ENCODE measurements at places on chromosomes 7 and 10. TPM values are rescaled to one million over a fixed set of nuclear protein-coding genes. Genes with fewer than 3 reads are reported as not detected.

The TMEM236 gene
- total RNA-seq = 0.09 TPM

The AGAP5 gene
- total RNA-seq = 2.9 TPM

The DENND2A gene
- total RNA-seq = 10.8 TPM

The CTNNA3 gene
- total RNA-seq = not detected

The SHTN1 gene
- 9.2 TPM for total RNA-seq

The CRPPA gene
- total RNA-seq = 3.2 TPM

The HOXA2 gene
- 0.16 TPM for total RNA-seq

The MICALL2 gene
- 28.9 TPM for total RNA-seq

The CPA1 gene
- 0.45 TPM for total RNA-seq

The MYPN gene
- total RNA-seq = 1.7 TPM

The ZNF853 gene
- 1.6 TPM for total RNA-seq

- no peak for DNase-seq
Measured at GRCh38 chr7:100865938-100866728, 1.1 kb upstream of the TRIP6 start.

- DNase-seq = no peak
Measured at GRCh38 chr10:102195296-102195870, 30.7 kb upstream of the ELOVL3 start.

DNA sequence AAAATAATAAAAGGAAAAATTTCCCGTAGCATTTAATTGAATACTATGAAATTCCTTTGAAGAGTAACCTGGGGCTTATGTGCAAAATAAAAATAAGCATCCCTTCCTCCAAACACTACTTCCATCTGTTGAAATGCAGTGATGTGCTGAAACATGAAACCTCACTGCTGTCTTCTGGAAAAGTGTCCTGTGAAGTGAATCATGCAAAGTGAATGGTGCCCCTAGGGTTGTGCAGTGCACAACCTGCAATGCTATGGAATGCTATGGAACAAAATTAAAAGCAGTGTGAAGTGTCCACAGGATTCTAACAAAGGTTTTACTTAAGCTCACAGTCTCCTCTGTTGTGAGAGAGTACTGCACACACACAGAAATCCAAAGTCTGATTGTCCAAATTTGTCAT is 480.9 kb downstream of the ETV1 start:
- no peak for DNase-seq

GRCh38 chr7:8060241-8060640 is 91.6 kb downstream of the GLCCI1 start:
- DNase-seq = no peak

- DNase-seq = no peak
Measured at GRCh38 chr10:131891196-131891928, 9.4 kb upstream of the PPP2R2D start.

GRCh38 chr10:46297406-46298204 is 10.8 kb downstream of the ANTXRL start:
- DNase-seq = no peak

GRCh38 chr7:88969167-88969566 is 173.6 kb upstream of the TEX47 start:
- DNase-seq = no peak

GRCh38 chr7:100763556-100764140 is 30.3 kb downstream of the ZAN start:
- DNase-seq = no peak

DNA sequence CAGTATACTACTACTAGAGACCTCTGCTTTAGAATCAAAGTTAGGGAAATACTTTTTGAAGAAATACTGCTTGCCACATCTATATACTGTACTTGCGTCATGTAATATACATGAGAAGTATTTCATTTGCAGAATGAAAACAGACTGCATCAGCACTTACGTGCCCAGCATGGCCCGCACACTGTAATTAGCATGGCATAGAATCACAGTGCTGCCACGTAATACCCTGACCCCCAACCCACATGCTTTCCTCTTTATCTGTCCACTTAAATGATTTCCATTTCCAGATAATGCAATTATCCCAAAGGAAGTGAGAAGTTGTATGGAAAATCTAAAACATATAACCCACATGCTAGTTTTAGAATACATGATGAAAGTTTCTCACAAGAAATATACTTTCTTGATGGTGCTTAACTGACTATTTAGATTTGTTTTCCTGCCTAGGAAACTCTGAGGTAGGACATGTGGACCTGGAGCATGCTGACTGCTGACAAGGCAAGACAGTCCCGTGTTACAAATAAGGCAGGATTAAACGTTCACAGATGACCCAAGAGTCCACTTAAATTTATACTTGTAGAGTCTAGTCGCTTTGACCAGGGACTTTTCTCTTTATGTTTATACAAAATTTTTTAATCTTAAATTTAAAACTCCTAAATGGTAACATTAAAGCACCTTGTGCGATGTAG is 12.6 kb downstream of the USP6NL start:
- no peak for DNase-seq

DNA sequence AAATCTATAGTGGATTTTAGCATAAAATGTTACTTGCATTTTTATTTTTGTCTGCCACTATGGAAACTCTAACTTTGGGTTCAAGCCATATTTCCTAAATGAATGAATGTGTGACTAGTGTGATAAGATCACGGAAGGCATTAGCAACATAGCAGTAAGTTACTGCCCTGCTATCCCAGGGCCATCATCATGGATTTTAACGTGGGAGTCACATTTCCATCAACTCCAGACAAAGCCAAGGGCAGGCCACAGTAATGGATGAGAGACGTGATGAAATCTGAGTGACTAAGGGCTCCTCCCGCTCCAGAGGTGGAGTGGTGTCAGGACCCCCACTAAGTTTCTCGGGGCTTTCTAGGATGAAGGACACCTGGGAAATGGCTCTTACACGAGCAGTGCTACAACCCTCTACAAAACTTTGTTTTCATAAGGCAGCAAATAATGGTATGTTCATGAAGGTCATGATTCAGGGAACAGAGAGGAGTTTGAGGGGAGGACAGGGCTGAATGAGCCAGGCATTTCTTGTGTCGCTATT is 34.3 kb downstream of the C10orf120 start:
- no peak for DNase-seq

GRCh38 chr10:71641986-71642385 is 77.6 kb downstream of the C10orf105 start:
- DNase-seq = no peak

DNA sequence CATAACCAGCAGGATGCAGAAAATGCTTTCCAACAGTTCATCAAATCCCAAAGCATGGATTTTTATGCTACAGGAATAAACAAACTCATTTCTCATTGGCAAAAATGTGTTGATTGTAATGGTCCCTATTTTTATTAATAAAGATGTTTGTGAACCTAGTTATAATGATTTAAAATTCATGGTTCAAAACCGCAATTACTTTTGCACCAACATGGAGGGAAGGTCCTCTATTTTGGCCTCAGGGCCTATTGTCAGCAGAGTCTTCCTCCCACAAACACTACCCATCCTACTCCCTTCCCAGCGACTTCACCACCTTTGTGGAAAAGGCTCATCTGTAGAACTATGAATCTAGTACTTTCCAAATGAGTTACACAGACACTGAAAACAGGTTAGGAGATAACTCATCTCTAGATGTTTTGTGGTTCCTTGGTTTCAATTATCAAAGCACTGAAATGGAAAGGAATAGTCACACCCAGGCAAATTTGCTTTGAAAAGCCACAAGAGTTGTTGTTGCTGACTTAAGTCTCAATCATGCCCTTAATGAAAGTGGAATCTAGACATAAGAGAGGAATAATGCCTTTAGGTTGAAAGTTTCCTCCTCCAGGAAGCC is 59.4 kb upstream of the FRMD4A start:
- no peak for DNase-seq

DNA sequence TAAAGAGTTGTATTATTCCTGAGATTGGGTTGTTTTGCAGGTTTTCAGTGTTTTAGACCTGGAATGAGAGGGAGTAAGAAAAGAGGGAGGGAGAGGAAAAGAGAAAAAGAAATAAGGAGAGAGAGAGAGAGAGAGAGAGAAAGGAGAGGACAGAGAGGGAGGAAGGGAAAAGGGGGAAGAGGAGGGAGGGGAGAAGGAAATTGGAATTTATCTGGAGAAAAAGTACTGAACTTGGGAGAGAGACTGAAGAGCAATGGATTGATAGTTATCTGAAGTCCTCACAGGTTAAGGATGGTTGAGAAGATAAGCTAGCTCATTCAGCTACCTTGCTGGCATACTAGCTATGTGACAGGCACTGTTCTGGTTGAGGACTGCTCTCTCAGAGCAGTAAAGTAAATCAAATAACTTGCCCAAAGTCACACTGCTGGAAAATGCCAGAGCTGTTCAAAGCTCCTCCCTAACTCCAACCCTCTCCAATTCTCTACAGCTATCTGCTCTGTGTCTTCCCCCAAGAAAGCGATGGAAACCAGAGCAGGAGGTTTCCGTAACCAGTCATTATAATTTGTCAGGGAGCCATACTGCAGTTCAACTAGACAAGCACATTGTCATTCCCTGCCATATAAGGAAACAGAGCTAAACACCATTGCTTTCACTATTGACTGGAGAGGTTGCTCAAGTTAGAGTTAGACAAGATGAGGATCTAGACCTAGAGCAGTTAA is 10.7 kb downstream of the CALD1 start:
- DNase-seq = peak; percentile 93

DNA sequence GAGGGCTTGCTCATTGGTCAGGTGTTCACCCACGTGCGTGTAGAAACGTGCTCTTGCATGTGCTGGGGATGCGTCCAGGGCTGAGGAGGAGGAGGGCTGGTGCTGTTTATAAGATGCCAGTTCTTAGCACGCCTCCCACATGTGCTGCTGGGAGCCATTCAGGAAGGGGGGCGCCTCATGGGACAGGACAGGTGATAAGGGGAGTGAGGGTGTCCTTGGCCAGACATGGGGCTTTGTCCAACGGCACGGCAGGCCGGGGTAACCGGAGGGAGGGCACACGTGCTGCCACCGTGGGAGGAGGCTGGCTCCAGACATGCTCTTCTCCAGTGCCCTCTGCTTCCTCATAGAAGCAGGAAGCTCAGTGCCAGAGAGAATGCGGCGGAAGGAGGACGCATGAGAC is 150.0 kb downstream of the ZMYND11 start:
- no peak for DNase-seq

GRCh38 chr10:54363390-54363789 is 437.6 kb downstream of the PCDH15 start:
- no peak for DNase-seq

GRCh38 chr10:48923748-48924147 is 15.9 kb downstream of the LRRC18 start:
- DNase-seq = no peak

Data from fibroblast of the aortic adventitia (primary cell).